Left ventricle myocardium inferior (tissue), 1 donor: ENCODE measurements at places on chromosomes 16 and 17.

DNA sequence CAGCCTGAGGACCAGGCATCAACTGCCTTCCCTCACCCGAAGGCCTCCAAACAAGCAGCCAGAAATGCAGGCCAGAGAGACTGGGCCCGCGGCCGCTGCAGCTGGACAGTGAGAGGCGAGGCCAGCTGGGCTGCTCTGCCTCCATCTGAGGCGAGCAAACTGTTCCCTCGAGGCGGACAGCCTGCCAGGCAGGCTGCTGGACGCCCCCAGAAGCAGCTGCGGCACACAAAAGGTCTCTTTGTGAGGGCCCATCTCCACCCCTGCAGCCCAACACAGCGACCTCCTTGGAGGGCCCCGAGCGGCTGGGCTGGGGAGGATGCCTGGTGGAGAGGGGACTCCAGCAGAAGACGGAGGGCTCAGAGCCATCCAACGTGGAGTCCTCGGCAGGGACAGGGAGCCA is 4.7 kb downstream of the CORO7 start:
- peak; percentile 83 for DNase-seq

GRCh38 chr17:66751771-66752170 is 83.1 kb upstream of the CACNG5 start:
- no peak for DNase-seq

- no peak for DNase-seq
Measured at GRCh38 chr16:79647586-79647985, 47.0 kb upstream of the MAF start.

- no peak for DNase-seq
Measured at GRCh38 chr16:17555176-17555575, 84.4 kb upstream of the XYLT1 start.

- no peak for DNase-seq
Measured at GRCh38 chr17:42315402-42316156, 27.3 kb downstream of the STAT5A start.

DNA sequence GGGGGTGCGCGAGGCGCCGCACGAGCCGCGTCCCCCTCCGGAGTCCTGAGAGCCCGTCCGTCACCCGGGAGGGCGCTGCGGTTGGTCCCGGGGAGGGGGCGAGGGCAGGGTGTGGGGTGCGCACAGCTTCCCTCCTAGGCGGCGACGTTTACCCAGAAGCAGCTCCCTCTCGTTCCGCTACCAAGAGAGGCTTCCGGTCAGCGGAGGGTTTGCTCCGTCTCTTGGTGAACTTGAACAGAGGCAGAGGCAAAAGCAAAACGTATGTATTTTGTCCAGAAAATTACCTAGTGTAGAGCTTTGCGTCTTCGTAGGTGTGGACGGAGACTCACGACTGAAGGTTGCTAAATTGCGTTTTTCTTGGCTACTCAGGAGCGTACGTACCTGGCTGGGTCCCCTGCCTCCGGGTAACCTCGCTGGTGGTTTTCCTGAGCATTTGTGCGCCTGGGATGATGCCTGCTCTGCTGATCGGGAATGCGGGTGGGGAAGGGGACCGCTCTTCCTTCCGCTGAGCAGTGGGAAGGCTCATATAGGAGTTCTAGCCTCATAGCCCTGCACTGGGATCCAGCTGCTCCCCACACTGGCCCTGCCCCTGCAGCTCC is 833 bp downstream of the WSCD1 start:
- DNase-seq = no peak

DNA sequence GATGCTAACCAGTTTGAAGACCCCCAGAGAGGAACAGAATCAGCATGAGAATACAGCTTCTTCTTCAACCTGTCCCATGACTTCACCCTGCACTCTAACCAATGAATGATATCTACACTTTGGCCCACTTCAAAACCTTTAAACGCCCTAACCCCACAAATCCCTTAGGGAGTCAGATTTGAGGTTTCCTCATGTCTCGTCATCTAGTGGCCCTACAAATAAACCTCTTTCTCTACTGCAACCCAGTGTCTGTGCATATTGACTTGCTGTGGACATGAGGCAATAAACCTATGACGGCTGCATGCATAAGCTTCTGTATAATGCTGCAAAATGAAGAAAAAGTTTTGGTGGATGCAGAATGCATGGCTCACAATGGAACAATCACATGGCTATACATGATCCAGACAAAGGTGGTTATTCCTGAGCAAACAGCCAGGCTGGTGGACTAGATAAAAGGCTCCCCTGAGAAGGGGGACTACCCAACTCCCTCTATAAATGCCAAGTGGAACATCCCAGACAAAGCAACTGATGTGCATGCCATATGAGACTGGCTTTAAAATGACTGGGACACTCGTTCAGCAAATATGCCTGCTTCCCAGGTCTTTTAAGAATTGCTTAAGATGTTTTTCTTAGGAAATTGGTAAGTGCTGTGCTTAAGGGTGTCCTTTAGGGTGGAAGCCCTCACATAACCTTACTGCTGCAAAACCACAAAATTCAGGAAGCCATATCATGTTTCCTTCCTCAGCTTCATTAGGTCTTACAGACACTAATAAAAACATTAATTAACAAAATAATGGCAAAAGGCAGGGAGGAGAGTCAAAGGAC is 12.2 kb downstream of the N4BP1 start:
- DNase-seq = no peak

GRCh38 chr16:81880816-81881215 is 101.7 kb downstream of the PLCG2 start:
- no peak for DNase-seq

- no peak for DNase-seq
Measured at GRCh38 chr16:80355335-80355734, 185.5 kb upstream of the DYNLRB2 start.

- DNase-seq = no peak
Measured at GRCh38 chr17:73137376-73137775, 27.4 kb upstream of the SSTR2 start.

DNA sequence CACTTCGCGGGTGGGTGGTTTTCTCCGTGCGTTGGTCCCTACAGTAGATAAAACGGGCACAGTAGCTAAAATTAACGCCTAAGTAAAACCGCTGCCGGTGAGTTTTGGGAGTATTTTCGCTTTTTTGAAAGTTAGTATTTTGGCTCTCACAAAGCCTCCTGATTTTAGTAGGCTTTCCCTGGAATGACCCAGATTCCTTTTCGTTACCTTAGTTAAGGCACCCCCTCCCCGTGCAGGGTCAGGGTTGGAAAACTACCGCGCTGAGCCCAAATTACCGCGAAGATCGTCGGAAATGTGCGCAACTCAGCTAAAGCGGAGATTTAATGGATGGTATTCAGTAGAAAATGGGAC is 28.3 kb upstream of the ST6GALNAC1 start:
- no peak for DNase-seq

DNA sequence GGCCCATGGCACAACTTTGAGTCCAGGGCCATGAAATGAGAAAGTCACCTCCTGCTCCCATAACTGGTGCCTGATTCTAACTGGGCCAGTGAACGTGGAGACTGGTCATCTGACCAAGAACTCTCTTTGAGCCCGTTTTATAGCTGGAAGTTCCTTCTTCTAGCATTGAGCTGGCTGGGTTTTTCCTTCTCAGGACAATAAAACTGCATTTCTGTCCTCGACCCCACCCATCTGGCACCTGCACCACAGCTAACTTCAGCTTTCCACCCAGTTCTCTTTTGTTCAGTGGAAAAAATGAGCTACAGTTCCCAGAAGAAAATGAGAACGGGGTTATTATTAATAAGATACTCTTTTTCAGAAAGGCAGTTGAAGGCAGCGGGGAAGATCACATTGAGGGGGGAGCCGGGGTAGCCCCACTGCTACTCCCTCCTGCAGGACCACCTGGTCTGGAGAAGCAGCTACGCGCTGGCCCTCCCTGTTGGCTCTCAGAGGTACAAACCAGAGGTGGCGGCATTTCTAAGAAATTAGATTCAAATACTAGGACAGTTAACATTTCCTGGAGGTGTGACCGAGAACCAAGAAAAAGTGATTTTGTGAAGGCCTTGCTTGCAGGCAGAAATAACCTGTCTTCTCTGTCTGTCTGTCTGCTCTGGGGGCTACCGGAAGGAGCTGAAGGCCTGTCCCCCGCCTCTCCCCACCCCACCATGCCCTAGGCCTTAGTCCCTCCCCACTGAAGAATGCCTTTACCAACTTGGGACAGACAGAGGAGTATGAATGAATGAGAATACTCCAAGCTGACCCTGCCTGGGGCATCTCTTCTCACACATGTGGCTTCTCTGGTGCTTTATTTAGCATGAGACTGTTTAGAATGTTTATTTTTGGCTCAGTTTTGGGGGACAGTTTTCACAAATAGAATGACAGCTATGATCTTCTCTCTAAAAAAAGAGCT is 123.9 kb downstream of the XYLT1 start:
- DNase-seq = no peak

DNA sequence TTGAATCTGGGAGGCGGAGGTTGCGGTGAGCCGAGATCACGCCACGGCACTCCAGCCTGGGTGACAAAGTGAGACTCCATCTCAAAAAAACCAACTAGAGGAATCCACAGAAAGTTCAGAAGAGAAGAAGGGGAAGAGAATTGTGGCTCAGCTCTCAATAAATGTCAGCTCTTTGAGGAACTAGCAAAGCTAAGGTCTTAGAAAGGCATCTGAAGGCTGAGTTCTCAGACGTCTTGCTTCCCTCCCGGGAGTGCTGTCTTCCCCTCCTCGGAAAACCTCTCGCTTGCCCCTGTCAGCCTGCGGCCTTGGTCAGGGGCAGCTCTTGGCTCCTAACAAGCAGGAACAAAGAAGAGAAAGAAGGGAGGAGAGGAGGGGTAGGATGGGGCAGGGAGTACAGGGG is 5.3 kb downstream of the SHPK start:
- no peak for DNase-seq

GRCh38 chr17:64260886-64261285 is 2.2 kb downstream of the TEX2 start:
- DNase-seq = no peak

GRCh38 chr17:51132964-51133319 is 12.3 kb upstream of the SPAG9 start:
- no peak for DNase-seq

GRCh38 chr17:51860954-51861561 is 297.5 kb downstream of the CA10 start:
- DNase-seq = no peak

DNA sequence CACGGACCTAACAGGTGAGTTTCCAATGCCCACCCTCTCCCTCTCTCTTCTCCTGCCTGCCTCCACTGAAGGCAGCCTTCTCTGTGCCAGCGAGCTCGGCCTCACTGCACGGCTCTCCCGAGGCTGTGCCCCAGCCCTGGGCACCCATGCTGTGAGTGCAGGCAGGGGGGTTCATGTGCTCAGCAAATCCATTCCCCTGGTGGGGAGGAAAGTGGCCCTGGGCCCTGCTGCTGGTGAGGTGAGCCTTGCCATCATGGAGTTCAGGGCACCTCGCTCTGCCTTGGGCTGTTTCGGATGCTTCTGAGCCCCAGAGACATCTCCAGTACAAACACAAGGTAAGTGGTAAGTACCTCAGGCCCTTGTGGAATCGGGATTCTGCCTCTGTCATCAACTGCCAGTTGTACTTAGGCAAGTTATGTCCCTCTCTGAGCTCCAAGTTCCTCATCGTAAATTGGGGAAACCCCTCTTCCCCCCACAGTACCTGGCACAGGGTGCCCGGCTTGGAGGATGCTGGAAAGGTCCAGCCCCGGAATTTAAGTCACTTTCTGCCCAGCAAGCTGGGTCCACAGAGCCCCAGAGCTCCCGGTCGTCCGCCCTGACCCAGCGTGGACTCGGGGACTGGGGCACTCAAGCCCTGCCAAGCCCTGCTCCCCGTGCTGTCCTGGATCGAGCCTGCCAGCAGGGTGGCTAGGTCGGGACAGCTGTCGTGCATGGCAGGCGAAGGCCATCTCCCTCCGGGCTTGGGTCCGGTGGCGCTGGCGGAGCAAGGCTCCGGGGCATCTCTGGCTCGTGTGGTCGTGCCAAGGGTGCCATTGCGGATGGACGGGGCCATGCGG is 684 bp upstream of the NUDT16L1 start:
- DNase-seq = no peak

GRCh38 chr17:33055746-33056145 is 64.1 kb downstream of the SPACA3 start:
- no peak for DNase-seq

- DNase-seq = no peak
Measured at GRCh38 chr17:39648616-39649366, 11.8 kb downstream of the STARD3 start.

- no peak for DNase-seq
Measured at GRCh38 chr17:9195961-9196670, 174.8 kb downstream of the NTN1 start.

DNA sequence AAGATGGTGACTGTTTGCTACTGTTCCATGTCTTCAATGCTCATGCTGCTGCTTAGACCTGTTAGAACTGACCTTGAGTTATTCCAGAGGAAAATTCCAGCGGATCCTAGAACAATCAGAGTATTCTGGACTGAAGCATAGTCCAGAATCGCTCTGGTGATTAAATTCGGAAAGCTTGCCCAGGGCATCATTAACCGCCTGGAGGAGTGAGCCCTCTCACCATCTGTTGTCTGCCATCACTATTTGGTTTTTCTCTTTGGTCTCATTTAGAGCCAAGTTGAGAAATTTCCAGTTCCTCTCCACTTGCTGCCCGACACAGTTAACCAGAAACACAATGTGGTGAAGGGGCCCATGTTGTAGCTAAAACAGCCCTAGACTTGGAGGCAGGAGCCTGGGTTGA is 104.1 kb downstream of the BMERB1 start:
- no peak for DNase-seq

GRCh38 chr17:60646701-60647100 is 30.9 kb upstream of the BCAS3 start:
- no peak for DNase-seq

DNA sequence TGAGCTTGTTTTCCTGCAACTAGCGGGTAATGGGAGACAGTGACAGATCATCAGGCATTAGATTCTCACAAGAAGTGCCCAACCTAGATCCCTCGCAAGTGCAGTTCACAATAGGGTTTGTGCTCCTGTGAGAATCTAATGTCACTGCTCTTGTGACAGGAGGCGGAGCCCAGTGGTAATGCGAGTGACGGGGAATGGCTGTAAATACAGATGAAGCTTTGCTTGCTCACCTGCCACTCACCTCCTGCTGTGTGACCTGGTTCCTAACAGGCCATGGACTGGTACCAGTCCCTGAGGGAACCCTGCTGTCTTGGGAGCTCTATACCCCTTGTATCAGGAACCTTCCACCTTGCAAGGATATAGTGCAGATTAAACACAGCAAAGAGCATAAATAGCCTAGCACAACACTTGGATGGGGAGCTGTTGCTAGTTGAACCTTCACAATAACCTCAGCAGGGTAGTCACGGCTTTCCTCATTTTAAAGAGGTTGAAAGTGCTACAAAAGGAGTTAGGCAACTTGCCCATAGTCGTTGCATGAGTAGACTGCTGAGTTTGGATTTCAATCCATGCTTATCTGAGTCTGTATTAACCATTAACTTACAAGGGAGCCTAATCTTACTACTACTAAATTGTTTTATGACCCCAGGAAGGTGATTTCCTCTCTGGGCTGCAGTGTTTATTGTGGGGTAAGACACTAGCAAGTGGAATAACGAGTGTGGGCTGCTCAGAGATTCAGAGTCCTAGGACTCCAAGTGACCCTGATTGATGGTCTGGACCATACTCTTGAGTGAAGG is 156.6 kb upstream of the ZFHX3 start:
- no peak for DNase-seq

- no peak for DNase-seq
Measured at GRCh38 chr17:80269405-80269807, 8.8 kb downstream of the RNF213 start.

- DNase-seq = no peak
Measured at GRCh38 chr16:27515874-27516353, 33.8 kb downstream of the GTF3C1 start.
